ENCODE measurements at places on chromosomes 2 and 18. TPM values are rescaled to one million over a fixed set of nuclear protein-coding genes. Genes with fewer than 3 reads are reported as not detected.

GRCh38 chr2:62464221-62465007 lies 41.6 kb downstream of the TMEM17 start:
- no peaks in the 10 kb centered on the region for H3K36me3 ChIP-seq
- no peak for DNase-seq
- H3K4me3 ChIP-seq: no peak overlapping the region
- no peak overlapping the region for H3K27ac ChIP-seq
- H3K4me1 ChIP-seq: no peaks in the 10 kb centered on the region

DNA sequence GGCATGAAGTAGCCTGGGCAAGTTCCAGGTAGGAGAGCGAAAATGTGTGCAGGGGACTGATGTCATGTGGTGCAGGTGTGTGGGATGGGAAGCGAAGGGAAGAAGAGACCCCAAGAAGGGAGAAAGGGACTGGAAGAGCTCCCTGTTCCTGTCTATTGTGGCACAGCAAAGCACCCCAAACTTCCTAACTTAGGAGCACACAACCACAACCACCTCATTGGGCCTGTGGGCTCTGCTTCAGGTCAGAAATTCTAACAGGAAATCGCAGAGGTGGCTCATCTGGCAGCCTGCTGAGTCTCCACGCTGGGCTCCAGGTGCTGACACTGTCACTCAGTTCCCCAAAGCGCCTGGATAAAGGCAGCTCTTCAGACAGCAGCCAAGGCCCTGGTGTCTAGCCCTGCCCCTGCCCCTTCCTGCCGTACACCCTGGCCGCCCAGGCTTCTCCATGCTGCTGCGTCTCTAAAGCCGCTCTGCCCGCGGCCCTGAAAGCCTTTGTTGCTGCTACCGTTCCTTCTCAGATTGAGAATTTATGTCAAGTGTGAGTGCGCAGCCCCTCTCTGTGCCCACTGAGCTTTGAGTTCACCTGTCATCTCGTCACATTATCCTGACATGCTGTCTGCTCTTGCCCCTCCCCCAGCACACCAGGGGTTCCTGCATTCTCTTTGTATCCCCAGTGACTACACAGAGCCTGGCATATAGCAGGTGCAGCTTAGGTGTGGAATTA lies 140.2 kb upstream of the BCL2L11 start:
- DNase-seq: no peak
- no peak overlapping the region for H3K4me3 ChIP-seq
- no peaks in the 10 kb centered on the region for H3K4me1 ChIP-seq

DNA sequence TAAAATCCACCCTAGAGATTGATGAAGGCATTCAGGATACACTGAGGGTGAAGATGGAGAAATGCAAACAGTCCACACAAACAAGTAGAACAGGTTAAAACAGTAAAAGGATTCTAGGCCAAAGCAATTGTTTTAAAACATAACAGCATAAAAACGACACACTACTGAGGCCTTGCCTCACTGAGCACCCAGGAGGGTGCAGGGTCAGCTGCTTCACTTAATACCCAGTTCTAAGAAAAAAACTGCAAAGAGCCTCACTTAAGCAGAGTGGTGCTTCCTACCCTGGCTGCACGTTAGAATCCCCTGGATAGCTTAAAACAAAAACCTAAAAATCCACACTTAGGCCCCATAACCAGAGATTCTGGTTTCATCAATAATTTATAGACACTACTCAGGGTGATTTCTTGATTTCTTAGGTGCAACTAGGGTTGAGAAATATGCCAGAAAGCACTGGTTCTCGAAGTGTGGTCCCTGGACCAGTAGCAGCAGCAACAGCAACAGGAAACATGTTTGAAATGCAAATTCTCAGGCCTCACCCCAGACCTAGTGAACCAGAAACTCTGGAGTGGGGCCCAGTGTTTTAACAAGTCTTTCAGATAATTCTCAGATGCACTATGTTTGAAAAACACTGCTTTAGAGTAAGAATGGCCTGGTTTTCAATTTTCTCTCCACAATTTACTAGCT lies 279.1 kb downstream of the ZEB2 start:
- H3K4me3 ChIP-seq: no peak overlapping the region
- no peak for DNase-seq
- H3K27me3 ChIP-seq: no peaks in the 10 kb centered on the region
- no peaks in the 10 kb centered on the region for H3K36me3 ChIP-seq
- H3K4me1 ChIP-seq: peaks cover 13% of the 10 kb centered on the region

- H3K27ac ChIP-seq: no peak within 1 kb of the TSS
- no peak within 1 kb of the TSS for H3K4me3 ChIP-seq
- DNase-seq: no peak
- H3K27me3 ChIP-seq: no peaks in the 10 kb centered on the region
Measured at GRCh38 chr2:124025171-124025580, at the start of gene CNTNAP5. Gene CNTNAP5 (plus strand): TSS chr2:124025287. CDS start chr2:124025651, 364 bp downstream.

- H3K4me3 ChIP-seq: no peak overlapping the region
- no peaks in the 10 kb centered on the region for H3K27me3 ChIP-seq
- no peaks in the 10 kb centered on the region for H3K36me3 ChIP-seq
Measured at GRCh38 chr2:207515671-207516070, 14.1 kb upstream of the CREB1 start.

DNA sequence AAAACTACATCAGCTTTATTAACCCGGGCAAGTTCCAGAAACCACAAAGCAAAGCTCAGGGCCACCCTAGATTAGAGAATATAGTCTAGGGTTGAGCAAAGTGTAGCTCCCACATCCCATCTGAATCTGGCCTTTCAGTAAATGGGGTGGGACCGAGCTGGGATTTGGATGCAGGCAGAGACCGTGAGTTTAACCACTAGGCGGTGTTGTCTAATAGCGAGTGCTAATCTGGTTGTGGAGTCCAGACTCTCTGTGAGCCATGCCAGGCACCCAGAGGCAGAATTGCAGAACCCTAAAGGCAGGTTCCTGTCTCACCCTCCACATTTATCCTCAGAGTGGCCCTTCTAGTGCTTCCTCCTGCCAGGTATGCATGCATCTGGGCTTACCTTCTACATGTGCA lies 435.9 kb downstream of the TSN start:
- H3K27ac ChIP-seq: no peak overlapping the region
- no peaks in the 10 kb centered on the region for H3K36me3 ChIP-seq
- no peaks in the 10 kb centered on the region for H3K4me1 ChIP-seq
- H3K27me3 ChIP-seq: no peaks in the 10 kb centered on the region
- no peak for DNase-seq

- no peaks in the 10 kb centered on the region for H3K36me3 ChIP-seq
- no peak for DNase-seq
- H3K4me3 ChIP-seq: no peak overlapping the region
- H3K4me1 ChIP-seq: no peaks in the 10 kb centered on the region
Measured at GRCh38 chr2:142220901-142221300, 90.1 kb upstream of the LRP1B start.

- H3K36me3 ChIP-seq: no peaks in the 10 kb centered on the region
- H3K4me1 ChIP-seq: no peaks in the 10 kb centered on the region
- H3K27ac ChIP-seq: no peak overlapping the region
- H3K27me3 ChIP-seq: no peaks in the 10 kb centered on the region
Measured at GRCh38 chr18:25465152-25465732, 113.3 kb upstream of the ZNF521 start.

DNA sequence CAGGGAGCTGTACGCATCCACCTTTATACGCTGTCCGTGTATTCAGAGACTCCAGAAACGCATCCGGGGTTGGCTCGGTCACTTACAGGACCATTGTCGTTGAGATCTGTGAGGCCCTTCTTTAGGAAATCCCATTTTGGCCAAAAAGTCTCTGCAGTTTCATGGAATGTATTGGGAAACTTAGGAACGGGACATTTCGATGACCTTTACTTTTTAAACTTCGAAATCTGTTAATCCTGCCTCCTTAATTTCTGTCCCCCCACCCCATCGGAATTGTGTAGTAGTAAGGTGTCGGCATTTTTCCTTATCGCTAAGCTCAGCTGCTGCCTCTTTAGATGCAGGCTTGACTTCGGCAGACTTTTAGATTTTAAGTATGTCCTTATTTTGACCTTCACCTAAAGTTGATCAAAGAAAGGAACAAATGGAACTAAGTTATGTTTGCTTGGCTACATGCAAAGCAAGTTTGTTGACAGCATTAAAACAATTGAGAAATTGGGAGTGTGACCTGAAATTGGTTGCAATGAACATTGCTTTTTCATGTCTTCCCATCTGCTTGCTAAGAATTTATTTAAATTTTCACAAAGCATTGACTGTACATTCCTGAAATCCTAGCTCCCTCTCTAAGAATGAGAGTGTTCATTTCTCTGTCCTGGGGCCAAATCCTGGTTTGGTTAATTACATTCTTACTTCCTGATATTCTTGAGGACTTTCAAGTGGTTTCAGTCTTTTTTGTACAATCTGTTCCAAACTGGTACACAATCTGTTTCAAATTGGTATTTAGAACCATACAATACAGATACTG lies 884 bp upstream of the RAPH1 start:
- H3K4me1 ChIP-seq: peaks cover 16% of the 10 kb centered on the region
- no peaks in the 10 kb centered on the region for H3K36me3 ChIP-seq
- H3K27me3 ChIP-seq: no peaks in the 10 kb centered on the region

GRCh38 chr18:40079786-40080185 lies 1875.2 kb upstream of the PIK3C3 start:
- DNase-seq: no peak
- H3K4me3 ChIP-seq: no peak overlapping the region
- H3K36me3 ChIP-seq: no peaks in the 10 kb centered on the region
- no peaks in the 10 kb centered on the region for H3K4me1 ChIP-seq
- no peak overlapping the region for H3K27ac ChIP-seq
- no peaks in the 10 kb centered on the region for H3K27me3 ChIP-seq

DNA sequence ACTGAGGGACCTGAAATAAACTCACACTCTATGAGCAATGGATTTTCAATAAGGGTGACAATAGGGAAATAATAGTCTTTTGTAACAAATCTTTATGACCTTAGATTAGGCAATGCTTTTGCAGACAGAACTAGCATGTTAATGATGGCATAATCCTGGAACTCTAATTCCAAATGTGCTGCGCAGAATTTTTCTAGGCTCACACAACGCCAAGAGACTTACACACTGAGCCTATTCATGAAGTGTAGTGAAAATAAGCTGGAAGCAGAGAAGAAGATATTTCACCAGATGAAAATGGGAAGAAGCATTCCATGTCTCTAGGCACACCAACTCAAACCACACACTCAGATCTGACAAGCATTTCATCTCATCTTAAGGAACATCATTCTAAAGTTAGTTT lies 178.5 kb downstream of the L3MBTL4 start:
- H3K27me3 ChIP-seq: no peaks in the 10 kb centered on the region
- no peak overlapping the region for H3K27ac ChIP-seq
- H3K36me3 ChIP-seq: no peaks in the 10 kb centered on the region
- no peak overlapping the region for H3K4me3 ChIP-seq
- DNase-seq: no peak

The NAT8 gene
- total RNA-seq: not detected

The MERTK gene
- total RNA-seq: 0.64 TPM

The PIEZO2 gene
- total RNA-seq: not detected

The PROKR1 gene
- not detected for total RNA-seq

The HRH4 gene
- 1.6 TPM for total RNA-seq

Data from CD4-positive, alpha-beta memory T cell (primary cell).